ELF-1 (cell line): ENCODE measurements at places on chromosomes 12 and 14.

DNA sequence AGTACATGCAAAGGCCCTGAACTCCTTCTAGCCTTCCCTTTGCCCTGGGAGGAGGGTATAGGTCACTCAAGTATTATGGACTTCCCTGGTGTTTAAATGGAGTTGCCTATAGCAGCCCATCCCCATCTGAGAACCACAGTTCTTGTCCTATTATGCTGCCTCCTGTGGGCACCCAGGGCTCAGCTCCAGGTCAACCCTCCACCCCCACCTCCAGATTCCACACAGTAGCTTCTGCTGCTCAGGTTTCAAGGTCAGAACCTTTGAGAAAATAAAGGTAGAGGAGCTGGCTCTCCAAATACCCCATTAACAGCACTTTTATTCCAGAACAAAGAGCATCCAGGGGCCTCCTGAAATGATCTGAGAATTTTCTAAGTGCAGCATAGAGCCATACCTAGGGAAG is 57.4 kb downstream of the ACTN1 start:
- DNase-seq = no peak

DNA sequence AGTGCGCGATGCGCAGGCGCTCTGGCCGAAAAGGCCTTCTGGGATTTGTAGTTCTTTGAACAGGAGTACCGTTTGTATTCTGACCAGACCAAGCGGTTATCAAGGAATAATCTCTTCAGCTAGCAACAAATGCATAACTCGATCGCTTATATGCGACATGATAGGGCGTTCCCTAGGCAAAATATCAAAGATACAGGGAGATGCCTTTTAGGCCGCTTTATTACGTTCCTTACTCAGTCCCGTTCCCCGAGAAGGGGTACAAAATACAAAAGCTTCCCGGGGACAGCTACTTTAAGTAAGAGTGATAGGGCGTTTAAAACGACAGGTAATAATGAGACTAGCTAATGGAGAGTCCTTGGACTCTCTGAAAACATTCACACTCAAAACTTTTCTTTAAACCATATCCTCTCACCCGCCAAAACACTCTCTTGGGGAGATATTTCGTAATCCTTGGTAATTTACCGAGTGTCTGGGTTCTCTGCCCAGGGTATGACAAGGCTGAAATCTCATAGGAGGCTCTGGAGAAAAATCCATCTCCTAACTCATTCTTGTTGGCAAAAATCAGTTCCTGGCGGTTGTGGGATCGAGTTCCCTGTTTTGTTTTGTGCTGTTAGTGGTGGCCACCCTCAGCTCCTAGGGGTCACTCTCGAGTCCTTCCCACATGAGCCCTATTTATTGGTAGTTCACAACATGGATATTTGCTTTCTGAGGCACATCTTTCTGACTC is 412 bp upstream of the SNW1 start:
- peak; percentile 54 for DNase-seq

- DNase-seq = peak; percentile 1
Measured at GRCh38 chr14:48008646-48009045, 333.2 kb upstream of the MDGA2 start.

DNA sequence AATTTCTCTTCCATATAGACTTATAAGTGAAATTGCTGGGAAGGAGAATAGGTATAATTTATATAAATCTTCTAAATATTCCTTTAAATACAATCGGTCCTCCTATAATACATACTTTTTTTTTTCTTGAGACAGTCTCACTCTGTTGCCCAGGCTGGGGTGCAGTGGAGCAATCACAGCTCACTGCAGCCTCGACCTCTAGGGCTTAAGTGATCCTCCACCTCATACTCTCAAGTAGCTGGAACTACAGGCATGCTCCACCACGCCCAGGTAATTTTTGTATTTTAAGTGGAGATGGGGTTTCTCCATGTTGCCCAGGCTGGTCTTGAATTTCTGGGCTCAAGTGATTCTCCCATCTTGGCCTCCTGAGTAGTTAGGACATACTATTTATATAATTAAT is 29.7 kb upstream of the NPFF start:
- DNase-seq = no peak

GRCh38 chr14:58301416-58301815 is 3.1 kb downstream of the ARID4A start:
- DNase-seq = no peak

DNA sequence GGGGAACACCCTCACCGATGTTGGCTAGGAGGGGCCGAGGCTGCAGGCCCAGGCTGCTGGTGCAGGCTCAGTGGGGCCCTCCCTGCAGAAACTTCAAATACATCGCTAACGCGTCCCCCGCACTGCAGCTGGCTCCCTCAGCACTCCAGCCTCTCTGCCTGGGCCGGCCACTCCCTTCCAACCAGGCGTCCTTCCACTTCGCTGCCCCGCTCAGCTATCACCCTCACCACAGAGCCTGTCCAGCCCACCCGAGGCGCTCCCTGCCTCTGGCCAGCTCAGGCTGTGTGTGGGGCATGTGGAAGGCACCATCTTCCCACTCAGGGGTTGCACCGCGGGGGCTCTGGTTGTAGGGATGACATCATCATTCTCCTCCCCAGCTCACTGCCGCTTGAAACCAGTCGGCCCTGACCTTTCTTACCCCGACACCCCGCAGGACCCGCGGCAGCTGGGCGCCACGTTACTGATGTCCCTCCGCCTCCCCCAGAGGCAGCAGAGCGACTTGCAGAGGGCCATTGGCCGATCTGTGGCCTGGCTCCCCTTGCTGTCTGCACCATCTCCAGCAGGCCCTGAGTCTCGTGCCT is 199.9 kb upstream of the RTL1 start:
- peak; percentile 27 for DNase-seq
